Smooth muscle cell of bladder (primary cell): ENCODE measurements at places on chromosomes 3 and 15. TPM values are rescaled to one million over a fixed set of nuclear protein-coding genes. Genes with fewer than 3 reads are reported as not detected.

CNTN4 gene
- total RNA-seq: 2.9 and 7.3 TPM in 2 replicates

NEK11 gene
- total RNA-seq: 4.7 and 6.1 TPM in 2 replicates

RGMA gene
- 0.28 and 0.46 TPM in 2 replicates for total RNA-seq

CRABP1 gene
- total RNA-seq: not detected in 2 replicates

SMAD6 gene
- 15.5 and 31.3 TPM in 2 replicates for total RNA-seq

GATM gene
- total RNA-seq: 0.14 and 0.55 TPM in 2 replicates

C3orf20 gene
- under 0.01 and 0.09 TPM in 2 replicates for total RNA-seq

LMAN1L gene
- total RNA-seq: not detected in 2 replicates

NR1I2 gene
- total RNA-seq: not detected in 2 replicates
